Omental fat pad (tissue), 4 donors: ENCODE measurements at places on chromosomes 3 and 15.
A peak's percentile ranks its signal among the peaks of the same experiment; 100 is the strongest.

DNA sequence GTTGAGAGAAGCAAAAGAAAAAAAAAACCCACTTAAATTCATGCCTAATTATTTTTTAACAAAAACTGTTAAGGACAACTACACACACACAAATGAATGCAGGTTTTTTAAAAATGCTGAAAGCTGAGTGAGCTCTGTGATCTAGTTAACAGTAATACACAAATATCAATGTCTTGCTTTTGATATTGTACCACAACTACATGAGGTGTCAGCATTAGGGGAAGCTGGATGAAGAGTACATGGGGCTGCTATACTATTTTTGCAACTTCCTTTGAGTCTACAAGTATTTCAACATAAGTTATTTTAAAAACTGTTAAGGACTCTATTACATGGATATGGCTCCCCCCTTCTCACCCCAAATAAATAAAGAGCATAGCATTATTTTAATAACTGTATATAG lies 44.7 kb downstream of the SUCLG2 start:
- DNase-seq, result no peak

- no peak for DNase-seq
These were observed 16.8 kb downstream of the RBSN start for GRCh38 chr3:15081960-15082664.

DNA sequence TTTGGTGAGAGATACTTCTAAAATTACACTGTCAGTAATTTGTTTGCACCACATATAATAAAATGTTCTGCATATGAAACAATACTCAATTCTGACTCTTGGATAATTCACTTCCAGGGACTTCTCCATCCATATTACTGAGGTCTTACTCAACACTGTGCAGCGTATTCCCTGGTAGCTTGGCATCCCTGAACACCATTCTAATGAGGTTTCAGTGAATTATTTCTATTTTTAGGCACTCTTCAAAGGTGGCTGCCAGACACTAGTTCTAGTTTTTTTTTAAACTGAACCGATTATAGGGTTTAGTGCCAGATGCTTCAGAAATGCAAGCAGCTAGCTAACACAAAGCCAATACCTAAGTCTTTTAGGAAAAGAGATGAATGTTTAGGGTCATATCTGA lies 283.3 kb downstream of the FEZF2 start:
- no peak for DNase-seq

- DNase-seq, result no peak
These were observed 6.6 kb downstream of the NLGN1 start for GRCh38 chr3:173404156-173404555.

DNA sequence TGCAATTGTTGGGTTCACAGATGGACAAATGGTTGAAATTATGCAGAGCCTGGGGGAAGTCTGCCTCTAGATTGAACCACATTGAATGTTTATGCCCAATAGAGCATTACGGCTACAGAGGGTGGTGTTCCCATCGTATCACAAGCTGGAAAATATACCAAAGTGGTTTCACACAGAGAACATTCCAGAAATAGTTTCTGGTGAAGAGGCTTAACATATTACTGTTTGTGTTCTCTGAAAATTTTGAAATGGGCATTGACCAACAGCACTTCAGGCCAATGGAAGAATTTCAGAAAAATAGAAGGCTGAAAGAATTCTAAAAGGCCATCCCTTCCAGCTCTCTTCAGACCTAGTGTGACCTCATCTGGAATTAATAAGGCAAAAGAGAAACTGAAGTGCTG lies 203.9 kb downstream of the NEK10 start:
- DNase-seq, result no peak

DNA sequence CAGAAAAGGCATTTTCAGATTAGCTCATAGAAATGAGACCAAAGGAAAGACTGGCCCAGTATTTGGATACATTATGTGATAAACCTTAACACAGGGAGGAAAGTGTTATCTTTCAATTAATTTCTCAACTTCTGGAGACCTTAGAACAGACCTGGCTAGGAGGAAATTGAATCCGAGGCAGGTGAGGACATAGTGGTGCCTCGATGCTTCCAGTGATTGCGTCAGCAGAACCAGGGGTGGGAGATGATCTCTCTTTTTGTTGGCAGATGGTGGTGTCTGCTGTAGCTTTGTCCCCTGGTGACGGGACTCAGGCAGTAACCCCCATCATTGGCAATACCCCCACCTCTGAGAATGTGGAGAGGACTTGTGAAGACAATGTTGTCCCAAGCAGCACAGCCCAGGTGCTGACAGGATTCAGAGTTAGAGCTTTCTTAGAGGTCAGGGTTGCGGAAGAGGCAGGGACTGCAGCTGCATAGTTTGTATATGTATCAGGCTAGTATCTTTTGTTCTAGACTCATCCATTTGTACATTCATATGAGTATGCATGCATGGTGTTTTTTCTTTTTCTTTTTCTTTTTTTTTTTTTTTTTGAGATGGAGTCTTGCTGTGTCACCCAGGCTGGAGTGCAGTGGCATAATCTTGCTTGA lies 27.9 kb upstream of the MUC20 start:
- no peak for DNase-seq

DNA sequence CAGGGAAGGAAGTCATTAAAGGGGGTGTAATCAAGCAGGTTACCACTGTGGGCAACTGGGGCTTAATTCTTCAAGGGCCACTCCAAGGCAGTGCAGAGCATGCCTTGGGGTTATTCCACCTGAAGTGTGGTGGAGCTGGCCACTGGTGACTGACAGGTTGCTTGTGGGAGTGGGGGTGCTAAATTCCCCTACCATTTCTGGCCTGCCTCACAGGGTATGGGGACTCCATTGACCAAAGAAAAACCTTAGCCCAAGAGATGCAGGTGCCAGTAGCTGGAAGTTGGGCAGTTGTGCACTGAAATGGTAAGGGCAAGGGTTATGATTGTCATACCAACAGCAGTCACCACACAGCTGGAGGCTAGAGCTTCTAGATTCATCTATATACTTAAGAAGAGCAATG lies 93.4 kb downstream of the ZNF621 start:
- no peak for DNase-seq

GRCh38 chr3:57169872-57170623 lies 4.9 kb upstream of the IL17RD start:
- DNase-seq, result peak; percentile 40
